Inflammatory macrophage (primary cell): ENCODE measurements at places on chromosomes 4 and X.

DNA sequence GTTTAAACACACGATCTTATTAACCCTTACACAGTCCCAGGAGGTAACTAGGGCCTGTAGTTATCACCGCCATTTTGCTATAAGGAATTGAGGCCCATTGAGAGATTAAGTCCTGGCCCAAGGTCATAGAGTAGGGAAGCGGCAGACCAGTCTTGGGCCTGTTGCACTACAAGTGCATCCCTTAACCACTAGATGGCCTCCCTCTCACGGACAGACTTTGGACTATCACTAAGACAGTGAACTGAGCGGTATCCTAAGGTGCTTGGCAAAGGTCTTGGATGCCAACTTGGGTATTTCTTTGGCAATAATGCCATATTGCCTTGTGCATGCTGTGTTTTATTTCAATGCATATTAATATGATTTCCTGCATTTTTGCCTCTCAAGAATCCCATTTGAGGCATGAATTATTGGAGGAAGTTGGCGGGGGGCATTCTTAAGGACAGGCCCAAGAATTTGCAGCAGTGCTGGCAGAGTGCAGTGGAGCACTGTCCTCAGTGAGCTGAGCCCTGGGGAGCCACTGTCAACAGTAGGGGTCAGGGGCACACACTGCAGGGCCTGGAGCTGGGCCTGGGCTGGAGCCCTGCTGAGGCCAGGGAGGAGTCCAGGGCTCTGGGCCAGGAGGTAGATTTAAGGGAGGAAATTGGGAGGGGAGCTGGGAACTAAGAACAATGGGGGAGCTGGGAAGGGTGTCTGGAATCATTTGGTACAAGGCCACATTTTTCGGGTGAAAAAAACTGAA, 147.4 kb downstream of the SMIM20 start:
- DNase-seq: peak; percentile 69

- DNase-seq: peak; percentile 75
Observed at GRCh38 chrX:10171249-10171648, 14.5 kb downstream of the CLCN4 start.

GRCh38 chrX:42825201-42825600, 47.2 kb upstream of the PPP1R2C start:
- DNase-seq: no peak

DNA sequence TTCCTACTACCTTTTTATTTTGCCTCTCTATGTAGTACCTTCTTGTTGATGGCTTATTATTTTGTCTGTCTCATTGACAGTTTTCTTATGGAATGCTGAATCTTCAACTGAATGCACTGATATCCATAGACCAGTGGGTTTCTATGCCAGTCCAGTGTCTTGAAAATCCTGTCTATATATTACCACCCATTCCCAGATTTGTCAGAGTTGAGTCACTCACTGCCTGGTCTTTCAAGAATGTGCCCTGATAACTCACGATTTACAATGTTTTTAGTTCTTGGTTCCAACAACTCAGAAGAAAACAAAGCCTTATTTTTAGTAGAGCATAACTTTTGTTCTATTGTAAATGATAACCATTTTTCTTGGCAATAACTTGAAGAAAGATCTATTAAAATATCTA, 606.0 kb upstream of the PITX2 start:
- no peak for DNase-seq

GRCh38 chrX:113726466-113726865, 857.4 kb upstream of the HTR2C start:
- DNase-seq: no peak

DNA sequence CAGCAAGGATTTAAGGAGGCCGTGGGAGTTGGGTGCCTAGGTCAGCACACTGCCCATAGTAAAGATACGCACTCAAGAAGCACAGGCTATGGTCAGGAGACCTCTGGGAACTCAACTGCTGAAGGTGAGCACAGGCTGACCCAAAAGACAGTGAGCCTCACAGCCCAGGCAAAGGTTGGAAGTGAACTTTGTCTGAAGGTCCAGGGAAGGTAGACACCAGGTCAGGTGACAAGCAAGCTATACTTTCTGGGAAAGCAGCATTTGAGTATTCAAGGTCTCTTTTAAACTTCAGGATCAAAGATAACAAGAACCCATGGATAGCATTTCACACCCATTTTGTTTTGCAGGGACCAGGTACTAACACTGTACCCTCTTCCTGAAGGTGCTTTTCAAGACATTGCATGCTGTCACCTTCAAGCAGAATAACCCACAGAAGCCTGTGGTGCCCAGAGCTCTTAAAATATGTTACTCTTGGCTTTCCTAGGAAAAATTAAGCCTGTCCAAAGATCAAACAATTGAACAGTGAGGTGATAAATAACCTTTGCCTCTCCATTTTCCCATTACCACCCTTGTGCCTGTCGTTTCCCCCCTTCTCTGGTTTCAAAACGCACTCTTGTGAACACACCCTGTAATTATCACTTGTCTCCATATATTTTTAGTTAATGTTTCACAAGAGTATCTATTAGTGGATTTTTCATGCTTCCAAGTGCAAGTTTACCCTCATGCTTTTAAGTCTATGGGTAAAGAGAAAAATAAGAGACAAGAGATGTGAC, 3.4 kb upstream of the S100G start:
- DNase-seq: no peak

GRCh38 chrX:121050781-121051180, 3.4 kb downstream of the GLUD2 start:
- no peak for DNase-seq

DNA sequence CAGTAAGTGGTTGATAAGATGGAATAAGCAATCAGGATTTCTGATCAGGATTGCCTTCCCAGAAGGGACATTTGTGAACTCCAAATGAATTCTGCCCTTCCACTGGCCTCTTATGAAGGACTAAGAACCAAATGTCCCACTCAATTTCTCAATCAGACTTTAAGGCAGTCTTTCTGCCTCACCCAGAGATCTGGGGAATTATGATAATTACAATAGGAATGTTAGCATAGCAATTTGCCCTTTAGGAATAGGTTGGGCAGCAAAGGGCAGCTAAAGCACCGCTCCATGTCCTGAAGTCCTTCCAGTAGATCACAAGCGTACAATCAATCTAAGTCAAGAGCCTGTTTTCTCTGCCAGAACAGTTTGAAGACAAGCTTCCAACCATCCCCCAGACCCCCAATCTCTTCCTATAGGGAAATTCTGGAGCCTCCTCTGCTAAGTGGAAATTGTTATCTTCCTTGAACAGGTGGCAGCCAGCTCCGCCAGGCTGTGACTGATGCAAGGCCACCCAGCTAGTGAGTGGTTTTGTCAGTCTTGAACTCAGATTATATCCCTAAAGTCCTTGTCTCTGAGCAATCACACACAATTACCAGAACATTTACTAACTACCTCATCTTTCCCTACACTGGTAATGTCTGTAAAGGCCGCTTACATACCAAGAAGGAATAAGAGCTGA, 18.6 kb downstream of the NKX3-2 start:
- no peak for DNase-seq
